ENCODE measurements at places on chromosomes 2 and 18.

GRCh38 chr2:20371323-20372025 lies 20.8 kb upstream of the PUM2 start:
- no peak for DNase-seq

- DNase-seq: no peak
These were observed 81.5 kb downstream of the LDLRAD4 start for GRCh38 chr18:13300029-13300428.

DNA sequence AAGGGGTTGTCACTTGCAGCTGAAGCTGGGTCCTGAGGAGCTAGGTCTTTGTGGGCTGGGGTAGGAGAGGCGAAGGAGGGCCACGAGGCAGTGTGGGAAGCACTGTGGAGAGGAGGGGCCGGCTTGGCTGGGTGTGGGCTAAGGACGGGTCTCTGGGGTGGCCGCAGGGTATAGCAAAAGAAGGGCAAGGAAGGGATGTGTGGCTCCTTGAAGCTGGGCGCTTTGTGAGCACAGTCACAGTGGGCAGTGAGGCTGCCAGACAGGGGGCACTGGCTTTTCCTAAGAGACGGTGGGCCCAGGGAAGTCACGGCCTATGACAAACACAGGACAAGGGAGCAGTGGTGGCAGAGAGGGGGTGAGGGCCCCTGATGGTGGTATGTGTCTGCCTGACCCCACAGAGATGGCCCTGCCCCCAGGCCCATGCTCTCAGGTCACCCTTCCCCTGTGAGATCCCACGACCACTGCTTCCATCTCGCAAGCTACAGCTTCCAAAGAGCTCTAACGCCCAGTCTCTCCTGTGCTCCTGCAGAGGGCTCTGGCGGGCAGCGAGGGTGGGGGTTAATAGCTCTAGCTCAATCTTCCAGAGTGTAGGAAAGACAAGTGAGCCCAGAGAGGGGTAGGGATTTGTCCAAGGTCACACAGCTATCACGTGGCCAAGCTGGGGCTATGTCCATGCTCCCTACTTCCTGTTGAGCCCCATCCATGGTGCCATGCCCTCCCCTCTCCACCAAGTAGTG lies 32.4 kb downstream of the KCNK3 start:
- no peak for DNase-seq

DNA sequence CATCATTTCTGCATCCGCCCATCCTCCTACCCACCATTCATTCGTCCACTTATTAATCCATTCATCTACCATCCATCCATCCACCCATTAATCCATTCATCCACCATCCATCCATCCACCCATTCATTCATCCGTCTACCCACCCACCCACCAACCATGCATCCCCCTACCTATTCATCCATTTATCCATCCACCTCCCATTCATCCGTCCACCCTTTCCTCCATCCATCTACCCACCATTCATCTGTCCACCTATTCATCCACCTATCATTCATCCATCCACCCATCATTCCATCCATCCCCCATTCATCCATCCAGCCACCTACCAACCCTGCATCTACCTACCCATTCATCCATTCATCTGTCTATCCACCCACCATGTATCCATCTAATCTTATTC lies 83.5 kb upstream of the MCFD2 start:
- DNase-seq: no peak

DNA sequence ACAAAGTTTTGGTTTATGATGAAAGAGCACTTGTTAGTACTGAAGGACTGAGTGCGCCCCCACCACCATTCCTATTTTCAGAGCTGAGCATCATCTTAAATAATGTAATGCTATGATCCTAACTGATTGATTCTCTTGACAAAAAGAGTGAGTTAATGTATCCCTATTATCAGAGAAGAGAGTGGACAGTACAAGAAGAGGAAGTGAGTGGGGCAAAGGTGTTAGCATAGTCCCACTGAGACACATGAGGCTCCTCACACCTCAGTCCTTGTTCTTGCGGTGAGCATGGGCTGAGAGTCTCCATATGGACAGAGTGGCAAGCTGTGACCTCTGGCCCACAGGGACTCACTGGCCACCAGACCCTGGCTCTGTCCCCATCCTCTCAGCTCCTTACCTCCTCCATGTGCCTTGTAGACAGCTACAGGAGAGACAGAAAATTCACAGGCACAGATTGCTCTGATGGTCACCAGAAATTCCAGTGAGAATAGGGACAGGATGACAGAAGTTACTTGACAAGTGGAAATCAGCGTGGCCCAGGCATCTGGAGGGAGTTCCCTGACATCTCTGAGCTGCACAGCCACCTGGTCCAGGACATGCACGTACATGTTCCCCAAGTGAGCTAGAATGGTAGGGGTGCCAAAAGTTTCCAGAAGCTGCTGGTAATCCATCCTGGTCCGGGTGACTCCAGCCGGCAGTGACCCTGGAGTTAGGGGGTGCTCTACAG lies 32.6 kb downstream of the NAPG start:
- DNase-seq: no peak

GRCh38 chr2:219309278-219309677 lies at the start of gene PTPRN:
Gene PTPRN (minus strand): TSS chr2:219309401. CDS start chr2:219309332, 69 bp downstream.
- no peak for DNase-seq

GRCh38 chr2:43005245-43005974 lies 213.0 kb upstream of the HAAO start:
- no peak for DNase-seq
